Erythroblast (primary cell): ENCODE measurements at places on chromosomes 1 and 21.

GRCh38 chr1:39896909-39897685 lies 4.6 kb downstream of the MYCL start:
- no peak for DNase-seq

DNA sequence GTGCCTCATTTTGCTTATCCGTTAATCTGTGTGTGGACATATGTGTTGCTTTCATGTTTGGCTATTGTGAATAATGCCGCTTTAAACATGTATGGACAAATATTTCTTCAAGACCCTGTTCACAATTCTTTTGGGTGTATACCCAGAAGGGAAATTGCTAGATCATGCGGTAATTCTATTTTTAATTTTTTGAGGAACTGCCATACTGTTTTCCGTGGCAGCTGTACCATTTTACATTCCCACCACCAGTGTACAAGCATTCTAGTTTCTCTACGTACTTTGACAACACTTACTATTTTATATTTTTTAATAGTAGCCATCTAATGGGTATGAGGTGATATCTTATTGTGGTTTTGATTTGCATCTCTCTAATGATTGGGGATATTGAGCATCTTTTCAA lies 7.1 kb upstream of the NID1 start:
- DNase-seq: no peak

GRCh38 chr1:230832476-230832875 lies 35.8 kb downstream of the C1orf198 start:
- DNase-seq: no peak

- DNase-seq: peak; percentile 27
These were observed 376.9 kb downstream of the HHIPL2 start for GRCh38 chr1:222171005-222171404.

- DNase-seq: no peak
These were observed 29.4 kb upstream of the STUM start for GRCh38 chr1:226519135-226519534.

- DNase-seq: peak; percentile 65
These were observed 10.8 kb upstream of the SHISA4 start for GRCh38 chr1:201877877-201878401.

DNA sequence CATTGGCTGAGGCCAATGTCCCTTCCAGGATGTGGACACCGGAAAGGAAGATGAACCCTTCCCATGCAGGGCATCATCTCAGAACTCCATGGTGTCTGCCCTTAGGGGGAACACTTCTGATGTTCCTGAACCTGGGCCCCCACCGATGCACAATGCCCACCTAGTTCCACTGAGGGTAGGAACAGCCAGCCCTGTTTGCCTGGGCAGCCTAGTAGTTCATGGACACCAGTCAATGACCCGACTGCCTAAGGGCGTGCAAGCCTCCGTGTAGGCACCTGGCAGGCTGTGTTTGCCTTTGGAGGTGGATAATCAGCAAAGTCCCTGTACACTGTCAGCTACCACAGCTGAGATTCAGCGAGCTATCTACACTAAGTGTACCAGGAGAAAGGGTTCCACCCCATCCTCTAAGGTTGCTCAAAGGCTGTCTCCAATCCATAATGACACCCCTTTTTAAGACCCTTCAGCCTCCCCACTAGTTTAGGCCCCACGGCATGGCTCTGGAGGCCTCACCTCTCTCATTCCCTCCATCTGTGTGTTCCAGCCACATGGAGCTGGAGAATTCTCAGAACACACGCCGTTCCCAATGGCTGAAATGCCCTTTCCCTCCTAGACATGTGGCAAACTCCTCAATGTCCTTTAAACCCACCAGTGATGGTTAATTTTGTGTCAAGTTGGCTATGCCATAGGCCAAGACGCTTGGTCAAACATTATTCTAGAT lies 124.8 kb upstream of the EDN2 start:
- DNase-seq: no peak

DNA sequence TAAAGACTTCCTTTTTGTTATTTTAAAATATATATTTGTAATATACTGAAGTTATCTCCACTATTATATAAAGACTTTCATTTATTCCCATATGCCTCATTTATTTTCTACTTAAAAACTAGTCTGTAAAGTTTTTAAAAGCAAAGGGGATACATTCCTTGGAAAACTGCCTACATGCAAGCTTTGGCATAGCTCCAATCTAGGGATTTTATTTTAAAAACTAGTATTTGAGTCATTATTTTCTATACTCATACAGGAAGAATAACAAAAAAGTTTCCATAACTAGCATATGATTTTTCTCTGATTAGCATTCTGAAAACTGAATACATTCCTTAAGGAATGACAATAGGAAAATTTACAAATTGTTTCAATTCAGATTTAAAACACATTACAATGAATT lies 88.9 kb downstream of the COL24A1 start:
- no peak for DNase-seq

GRCh38 chr1:203149188-203149840 lies 21.8 kb downstream of the ADORA1 start:
- no peak for DNase-seq

DNA sequence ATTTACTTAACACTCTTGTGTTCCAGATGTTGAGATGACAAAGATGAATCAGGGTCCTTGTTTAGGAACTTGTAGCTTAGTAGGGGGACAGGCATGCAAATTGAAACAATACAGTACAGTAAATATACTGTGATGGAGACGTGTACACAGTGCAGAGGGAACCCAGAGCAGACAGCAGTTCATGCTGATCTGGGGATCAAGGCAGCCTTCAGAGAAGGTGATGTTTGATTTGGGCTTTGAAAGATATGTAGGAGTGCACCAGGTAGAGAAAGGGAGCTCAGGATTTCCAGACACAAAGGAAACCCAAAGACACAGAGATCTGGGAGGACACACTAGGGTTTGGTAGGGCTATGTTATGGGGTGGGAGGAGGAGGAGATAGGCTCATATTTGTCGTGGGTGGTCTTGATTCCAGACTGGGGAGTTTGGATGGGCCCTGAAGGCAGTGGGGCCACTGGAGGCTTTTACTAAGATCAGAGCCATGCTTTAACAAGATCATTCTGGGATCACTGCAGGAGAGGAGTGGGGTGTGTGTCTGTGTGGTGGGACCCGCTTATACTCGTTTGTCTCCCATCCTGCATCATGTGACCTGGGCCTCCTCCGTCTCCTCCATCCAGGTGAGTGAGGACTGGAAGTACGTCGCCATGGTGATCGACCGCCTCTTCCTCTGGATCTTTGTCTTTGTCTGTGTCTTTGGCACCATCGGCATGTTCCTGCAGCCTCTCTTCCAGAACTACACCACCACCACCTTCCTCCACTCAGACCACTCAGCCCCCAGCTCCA lies 7.8 kb downstream of the CHRNB2 start:
- no peak for DNase-seq

DNA sequence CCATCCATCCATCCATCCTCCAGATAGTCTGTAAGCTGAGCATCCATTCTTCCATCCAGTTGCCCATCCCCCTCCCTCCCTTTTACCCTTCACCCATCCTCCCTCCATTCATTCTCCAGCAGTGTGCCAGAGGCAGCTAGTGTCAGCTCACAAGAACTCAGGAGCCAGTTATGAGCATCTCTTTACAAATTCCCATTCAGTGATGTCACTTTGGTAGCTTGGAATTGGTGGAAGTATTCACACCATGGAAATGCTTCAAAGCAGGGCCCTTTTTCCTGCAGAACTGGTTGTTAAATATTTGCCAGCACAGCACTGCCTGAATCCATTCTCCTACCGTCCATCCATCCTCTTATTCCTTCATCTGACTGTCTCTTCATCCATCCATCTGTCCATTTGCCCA lies 72.5 kb downstream of the ARHGEF10L start:
- DNase-seq: no peak
